Thyroid gland (tissue), 4 donors: ENCODE measurements at places on chromosomes 5 and 9.

DNA sequence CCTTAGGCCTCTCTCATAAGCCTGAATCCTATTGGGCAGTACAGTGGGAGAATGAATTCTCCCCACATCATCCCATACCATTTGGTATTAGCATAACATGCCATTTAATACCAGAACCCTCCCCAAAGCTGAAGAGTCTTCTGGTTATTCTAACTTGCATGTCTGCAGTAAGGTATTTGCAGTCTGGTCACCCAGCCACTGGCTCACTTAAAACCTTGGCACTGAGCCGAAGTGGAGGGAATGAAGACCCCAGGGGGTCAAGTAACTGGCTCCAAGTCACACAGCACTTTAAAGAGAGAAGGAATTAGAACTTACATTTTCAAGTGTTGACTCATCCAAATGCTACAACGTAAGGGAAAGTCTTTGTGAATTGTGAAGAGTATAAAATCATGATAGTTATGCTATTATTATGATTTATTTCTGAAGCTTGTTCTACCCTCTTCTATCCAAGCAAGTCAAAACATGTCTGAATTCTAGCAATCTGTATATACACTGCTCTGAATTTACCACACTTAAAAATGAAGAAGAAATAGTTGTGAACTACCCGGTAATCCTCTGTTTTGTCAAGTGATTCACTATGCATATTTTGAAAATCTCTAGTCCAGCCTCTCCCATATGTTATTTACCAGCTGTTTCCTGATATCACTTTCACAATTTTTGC is 28.5 kb downstream of the GLRA1 start:
- H3K4me3 ChIP-seq = no peak overlapping the region
- peak; percentile 9 for DNase-seq
- H3K4me1 ChIP-seq = no peaks in the 10 kb centered on the region
- no peaks in the 10 kb centered on the region for H3K36me3 ChIP-seq
- H3K27me3 ChIP-seq = no peaks in the 10 kb centered on the region
- no peak overlapping the region for H3K27ac ChIP-seq

- H3K27me3 ChIP-seq = no peaks in the 10 kb centered on the region
- H3K36me3 ChIP-seq = no peaks in the 10 kb centered on the region
- peaks cover 10% of the 10 kb centered on the region for H3K4me1 ChIP-seq
- no peak overlapping the region for H3K27ac ChIP-seq
Observed at GRCh38 chr9:130431536-130432303, 13.0 kb upstream of the ASS1 start.

DNA sequence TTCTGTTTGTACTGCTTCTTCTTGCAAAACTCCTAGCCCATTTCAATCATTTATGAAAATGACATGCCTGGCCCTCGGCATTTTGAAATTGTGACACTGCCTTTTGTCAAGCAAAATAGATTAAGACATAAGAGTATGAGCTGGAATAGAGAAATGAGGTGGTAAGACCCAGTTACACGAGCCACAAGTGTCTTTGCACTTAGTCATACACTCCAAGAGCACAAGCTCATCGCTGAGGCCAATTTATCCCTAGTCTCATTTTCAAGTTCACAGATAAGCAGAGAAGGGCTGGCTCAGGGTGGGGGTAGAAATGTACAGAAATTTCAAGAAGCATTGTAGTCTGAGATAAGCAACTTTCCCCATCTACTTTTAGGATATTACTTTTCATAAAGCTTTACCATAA is 40.6 kb upstream of the MAP1B start:
- H3K36me3 ChIP-seq = no peaks in the 10 kb centered on the region
- DNase-seq = no peak
- H3K27ac ChIP-seq = no peak overlapping the region
- H3K4me1 ChIP-seq = no peaks in the 10 kb centered on the region
- H3K4me3 ChIP-seq = no peak overlapping the region

DNA sequence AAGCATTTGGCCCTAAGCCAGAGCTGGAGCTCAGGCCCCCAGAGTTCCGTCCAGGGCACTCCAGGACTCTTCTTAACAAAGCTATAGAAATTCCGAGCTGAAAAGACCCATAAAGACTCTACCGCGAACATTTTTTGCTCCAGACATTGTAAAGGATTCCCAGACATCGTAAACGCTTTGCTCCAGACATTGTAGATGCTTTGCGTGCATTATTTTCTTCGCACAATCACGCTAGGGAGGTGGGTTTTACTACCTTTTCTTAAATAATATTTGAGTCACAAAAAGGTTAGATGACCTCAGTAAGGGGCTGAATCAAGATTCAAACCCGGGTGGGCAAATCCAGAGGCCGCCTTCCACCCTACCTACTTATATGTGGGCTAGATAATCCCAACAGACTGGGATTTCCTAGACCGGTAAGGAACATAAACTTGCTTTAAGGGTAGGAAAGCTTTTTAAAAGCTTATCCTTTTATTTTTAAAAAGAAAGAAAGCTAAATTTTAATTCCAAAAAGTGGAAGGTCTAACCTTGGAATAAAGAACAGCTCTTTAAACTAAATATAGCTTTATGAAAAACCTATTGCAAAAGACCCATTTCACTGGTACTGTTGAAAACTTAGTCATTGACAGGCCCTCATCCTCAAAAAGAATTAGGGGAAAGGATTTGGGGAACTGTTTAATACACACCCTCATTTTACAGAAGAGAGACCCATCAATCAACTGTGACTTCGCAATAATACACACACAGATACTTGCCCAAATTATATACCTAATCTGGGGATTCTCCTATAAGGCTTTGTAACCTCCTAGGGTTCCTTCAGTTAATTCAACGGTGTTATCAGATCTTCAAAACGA is 822 bp upstream of the TNIP1 start:
- H3K27me3 ChIP-seq = no peaks in the 10 kb centered on the region
- peaks cover 74% of the 10 kb centered on the region for H3K4me1 ChIP-seq
- peak overlapping the region; percentile 54 for H3K4me3 ChIP-seq
- no peak for DNase-seq

- no peak overlapping the region for H3K4me3 ChIP-seq
- no peaks in the 10 kb centered on the region for H3K4me1 ChIP-seq
- no peak for DNase-seq
- no peaks in the 10 kb centered on the region for H3K36me3 ChIP-seq
Observed at GRCh38 chr5:21680196-21680595, 1172.9 kb downstream of the CDH12 start.

DNA sequence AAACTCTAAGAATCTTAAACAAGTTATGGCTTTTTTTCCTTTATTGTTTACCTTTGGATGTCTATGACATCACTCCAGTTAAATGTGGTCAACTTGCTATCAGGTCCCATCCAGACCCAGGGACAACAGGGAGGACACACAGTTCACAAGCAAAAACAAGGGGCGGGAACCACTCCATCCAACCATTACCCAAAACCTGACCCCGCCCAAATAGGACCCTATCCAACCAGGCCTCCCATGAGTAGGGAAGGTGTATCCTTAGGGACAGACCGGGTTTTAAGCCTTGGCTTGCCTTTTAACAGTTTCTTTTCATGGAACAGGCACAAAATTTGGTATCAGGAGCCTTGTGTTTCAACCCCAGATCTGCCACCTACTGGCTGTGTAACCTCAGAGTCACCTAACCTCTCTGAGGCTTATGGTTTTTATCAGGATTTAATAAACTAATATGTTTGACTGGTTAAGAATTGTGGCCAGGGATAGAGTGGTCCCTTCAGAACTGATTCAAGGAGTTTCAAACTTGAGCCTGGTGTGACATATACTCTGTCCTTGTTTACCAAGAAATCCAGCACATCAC is 127.7 kb upstream of the RAD23B start:
- no peak overlapping the region for H3K4me3 ChIP-seq
- no peak overlapping the region for H3K27ac ChIP-seq
- no peaks in the 10 kb centered on the region for H3K27me3 ChIP-seq
- DNase-seq = no peak
- no peaks in the 10 kb centered on the region for H3K4me1 ChIP-seq
- H3K36me3 ChIP-seq = no peaks in the 10 kb centered on the region

DNA sequence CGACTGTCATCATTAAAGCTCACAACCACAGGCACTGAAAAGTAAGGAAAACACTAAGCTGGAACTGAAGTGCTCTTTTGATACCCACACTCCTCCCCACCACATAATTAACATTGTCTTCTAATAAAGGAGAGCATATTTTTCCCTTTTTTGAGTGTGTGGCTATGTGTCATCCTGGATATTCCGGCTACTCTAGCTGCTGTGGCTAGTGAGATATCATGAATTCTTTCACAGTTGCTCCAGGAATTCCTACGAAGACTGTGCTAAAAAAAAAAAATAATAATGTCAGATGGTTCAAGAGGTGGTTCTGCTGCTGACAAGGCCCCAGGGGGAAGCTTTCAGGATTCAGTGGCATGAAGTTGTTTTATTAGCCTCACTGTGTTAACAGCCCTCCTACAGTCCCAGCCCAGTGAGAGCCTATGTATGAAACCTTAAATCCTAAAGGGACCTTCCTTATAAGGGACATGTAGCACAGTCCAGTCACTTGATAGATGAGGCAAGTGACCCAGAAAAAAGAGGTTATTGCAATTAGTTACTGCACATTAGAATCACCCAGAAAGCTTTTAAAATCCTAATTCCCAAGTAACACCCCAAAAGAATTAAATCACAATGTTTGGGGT is 46.6 kb downstream of the TMEM252 start:
- no peaks in the 10 kb centered on the region for H3K27me3 ChIP-seq
- no peak for DNase-seq
- no peaks in the 10 kb centered on the region for H3K36me3 ChIP-seq
- H3K4me1 ChIP-seq = no peaks in the 10 kb centered on the region
- H3K27ac ChIP-seq = no peak overlapping the region

- DNase-seq = no peak
- no peaks in the 10 kb centered on the region for H3K4me1 ChIP-seq
- no peak overlapping the region for H3K4me3 ChIP-seq
- no peaks in the 10 kb centered on the region for H3K27me3 ChIP-seq
Observed at GRCh38 chr5:178068293-178068692, 45.0 kb upstream of the N4BP3 start.

- no peaks in the 10 kb centered on the region for H3K27me3 ChIP-seq
- peak; percentile 57 for DNase-seq
- H3K36me3 ChIP-seq = no peaks in the 10 kb centered on the region
- peak overlapping the region; percentile 56 for H3K4me3 ChIP-seq
- peaks cover 27% of the 10 kb centered on the region for H3K4me1 ChIP-seq
Observed at GRCh38 chr5:157266286-157267007, 524 bp downstream of the CYFIP2 start.

DNA sequence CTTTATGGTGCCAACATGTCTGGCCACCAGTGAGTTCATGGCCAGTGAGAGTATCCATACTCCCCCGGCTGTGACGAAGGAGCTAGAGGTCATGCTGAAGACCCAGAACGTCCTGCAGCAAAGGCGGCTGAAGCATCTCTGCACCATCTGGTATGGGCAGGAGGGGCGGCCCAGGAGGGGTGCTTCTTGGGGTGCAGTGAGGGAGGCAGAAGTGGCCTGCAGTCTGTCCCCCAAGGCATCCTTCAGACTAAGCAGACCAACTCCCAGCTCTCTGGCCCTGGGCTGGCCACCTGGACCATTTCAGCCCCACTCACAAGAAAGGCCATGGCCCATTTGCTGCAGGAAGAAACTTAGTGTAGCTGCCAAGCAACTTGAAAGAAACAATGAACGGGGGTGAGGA is 11.0 kb downstream of the CCDC180 start:
- DNase-seq = no peak
- H3K4me3 ChIP-seq = no peak overlapping the region
- H3K4me1 ChIP-seq = peaks cover 6% of the 10 kb centered on the region
- no peaks in the 10 kb centered on the region for H3K27me3 ChIP-seq

GRCh38 chr9:127492616-127493015 is 41.3 kb downstream of the LRSAM1 start:
- H3K27me3 ChIP-seq = no peaks in the 10 kb centered on the region
- H3K4me1 ChIP-seq = peaks cover 12% of the 10 kb centered on the region
- H3K4me3 ChIP-seq = no peak overlapping the region
